ENCODE measurements at places on chromosomes 12 and 14.
A peak's percentile ranks its signal among the peaks of the same experiment; 100 is the strongest.

DNA sequence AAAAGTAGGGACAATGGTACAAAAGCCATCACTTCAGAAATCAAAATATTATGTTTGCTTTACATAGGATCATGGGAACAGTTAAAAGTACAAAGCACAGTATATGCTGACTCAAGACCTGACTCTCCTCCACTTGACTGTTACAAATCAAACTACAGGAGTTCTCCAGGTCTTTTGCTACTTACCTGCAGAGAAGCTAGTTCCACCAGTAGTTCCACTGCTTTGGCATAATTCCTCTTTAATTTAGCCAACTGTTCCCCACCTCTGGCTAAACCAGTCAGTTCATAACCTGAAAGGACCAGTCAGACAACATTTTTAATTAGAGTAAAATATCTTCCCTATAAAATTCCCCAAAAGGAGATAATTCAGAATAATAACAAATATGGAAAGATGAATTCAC lies 14.0 kb downstream of the ATP6V1D start:
- DNase-seq: no peak

DNA sequence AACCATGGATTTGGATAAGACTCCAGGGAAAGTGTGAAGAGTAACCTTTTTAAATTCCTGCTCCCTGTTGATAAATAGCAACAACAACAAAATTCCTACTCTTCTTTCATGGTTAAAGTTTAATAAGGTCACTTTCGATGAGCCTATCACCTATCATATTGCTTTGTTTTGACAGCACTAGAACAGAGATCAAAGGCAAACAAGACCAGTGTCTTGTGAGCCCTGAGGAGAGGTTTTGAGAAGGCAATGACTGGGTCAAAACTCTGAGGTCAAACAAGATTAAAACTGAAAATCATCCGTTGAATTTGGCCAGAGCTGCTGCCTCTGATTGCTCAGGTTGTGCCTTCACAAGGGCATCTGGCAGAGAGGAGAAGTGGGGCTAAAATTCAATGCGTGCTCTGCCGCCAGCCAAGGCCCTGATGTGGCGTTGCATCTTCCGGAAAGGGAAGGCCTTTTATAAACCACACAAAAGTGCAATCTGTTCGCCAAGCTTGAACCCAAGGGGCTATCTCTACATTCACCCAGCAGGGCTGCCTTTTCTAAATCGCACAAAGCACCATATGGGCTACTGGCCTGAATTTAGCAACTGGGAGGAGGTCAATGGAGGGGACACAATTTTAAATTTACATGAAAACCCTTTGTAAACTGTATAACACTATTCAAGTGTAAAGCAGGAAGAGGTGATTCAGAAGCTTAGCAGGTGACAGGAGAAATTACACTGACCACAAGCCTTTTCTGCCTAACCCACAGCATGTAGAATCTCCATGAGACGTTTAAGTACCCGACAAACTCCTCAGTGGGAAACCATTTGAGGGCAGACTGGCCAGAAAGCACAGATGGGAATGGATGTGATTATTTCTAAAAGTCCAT lies 140.8 kb downstream of the DAD1 start:
- no peak for DNase-seq

GRCh38 chr12:75876832-75877762 lies 154.5 kb downstream of the PHLDA1 start:
- no peak for DNase-seq

DNA sequence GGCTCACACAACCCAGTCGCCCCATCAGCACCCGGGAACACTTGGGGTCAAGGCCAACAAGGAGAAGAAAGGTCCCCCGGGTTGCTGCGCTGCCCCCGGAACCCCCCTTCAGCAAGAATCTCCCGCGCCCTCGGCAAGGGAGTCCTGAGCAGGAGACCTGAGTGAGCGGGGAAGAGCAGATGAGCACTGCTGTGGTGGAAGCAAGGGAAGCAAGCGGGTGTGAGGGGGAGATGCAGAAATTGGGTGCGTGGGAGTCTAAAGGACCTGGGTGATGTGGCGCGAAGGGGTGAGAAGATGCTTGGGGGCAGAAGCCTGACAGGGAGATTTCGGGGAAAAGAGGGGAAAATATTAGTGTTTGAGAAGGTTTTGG lies 105.5 kb upstream of the PRB2 start:
- no peak for DNase-seq

- DNase-seq: no peak
These were observed 9.5 kb downstream of the SLC38A2 start for GRCh38 chr12:46362895-46363581.

DNA sequence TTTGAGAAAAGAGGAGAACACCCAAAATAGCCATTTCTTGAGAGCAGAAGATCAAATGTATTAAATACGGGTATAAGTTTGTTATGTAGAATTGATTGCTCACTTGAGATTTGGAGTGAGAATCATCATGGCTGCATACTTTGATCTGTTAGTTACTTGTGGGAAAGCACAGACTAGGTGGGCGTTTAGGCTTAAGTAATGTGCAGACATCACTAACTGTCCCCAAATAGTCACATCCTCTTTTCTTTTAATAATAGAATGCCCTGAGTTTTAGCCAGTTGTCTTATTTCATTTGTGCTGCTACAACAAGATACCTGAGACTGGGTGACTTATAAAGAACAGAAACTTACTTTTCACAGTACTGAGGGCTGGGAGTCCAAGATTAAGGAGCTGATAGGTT lies 14.3 kb upstream of the GTF2A1 start:
- no peak for DNase-seq

- DNase-seq: no peak
These were observed 48.2 kb downstream of the CRACR2A start for GRCh38 chr12:3704512-3705353.

DNA sequence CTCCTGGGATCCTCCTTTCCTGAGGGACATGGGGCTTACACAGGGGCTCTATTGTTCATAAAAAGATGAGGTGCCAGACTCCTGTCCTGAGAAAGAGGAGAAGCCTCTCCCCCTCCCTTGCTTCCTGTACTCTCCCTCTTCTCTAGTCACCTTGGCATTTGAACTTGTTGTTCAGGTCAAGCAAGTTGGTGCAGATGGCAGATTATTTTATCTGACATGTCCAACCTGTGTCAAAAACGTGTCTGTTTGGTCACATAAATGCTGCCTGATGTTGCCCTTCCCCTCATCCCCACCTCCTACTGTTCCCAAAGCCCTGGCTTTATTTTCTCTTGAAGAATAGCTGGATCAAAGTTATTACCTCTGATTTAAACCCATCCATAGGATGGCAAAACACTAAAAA lies 154.8 kb downstream of the TMX1 start:
- no peak for DNase-seq

DNA sequence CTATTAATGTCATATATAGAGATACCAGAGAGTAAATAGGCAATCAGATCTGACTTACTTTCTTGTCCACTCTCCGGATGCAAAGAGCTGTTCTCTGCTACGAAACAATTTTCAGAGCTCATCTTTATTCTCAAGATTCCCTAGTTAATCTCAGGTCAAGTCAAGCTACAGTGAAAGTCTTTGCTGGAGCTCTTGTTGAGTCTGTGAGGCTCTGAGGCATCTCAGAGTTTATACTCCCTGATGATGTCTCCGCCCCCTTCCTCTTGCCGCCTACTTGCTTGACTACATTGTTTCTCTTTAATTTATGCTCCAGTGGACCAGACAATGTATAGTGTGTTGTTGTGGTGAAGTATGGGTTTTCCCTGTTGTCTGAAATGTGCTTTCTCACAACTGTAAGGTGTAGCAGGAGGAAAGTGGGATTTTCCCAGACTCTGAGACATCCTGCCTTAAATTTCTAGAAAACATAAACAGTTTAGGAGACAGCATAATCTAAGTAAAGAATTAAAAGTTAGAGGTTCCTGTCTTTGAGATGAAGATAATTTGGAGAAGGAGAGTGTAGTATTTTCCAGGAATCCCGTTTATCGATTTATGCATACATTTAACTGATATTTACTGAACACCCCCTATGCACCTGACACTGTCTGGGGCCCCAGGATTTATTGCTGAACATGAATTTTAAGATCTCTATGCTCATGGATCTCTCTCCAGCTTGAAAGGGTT lies at the start of gene CD69:
Gene CD69, minus strand, starts transcription at position 203 of the 720 bp plus-strand sequence. Its CDS starts 81 bp downstream, at position 122.
- DNase-seq: peak; percentile 78

- no peak for DNase-seq
These were observed 85.2 kb upstream of the NCOR2 start for GRCh38 chr12:124652661-124653060.

DNA sequence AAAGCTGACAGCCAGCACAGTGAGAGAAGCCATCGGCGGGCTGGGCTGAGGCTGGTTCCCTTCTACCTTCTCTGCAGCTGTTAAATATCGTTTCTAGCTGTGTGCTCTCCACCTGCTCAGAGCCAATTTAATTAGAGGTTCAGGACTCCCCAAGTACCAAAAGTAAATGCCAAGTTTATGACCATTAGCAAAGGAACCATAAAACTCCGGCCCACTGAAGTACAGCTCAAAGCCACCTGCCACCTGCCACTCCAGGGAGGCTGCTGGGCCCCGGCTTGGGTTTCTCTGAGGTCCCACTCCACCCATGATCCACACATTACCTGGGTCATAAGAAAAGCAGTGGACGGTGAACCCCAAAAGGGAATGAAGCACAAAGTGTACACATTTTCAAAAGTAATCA lies 272.8 kb downstream of the KSR2 start:
- no peak for DNase-seq

GRCh38 chr12:76929499-76929898 lies 50.7 kb upstream of the CSRP2 start:
- DNase-seq: no peak

DNA sequence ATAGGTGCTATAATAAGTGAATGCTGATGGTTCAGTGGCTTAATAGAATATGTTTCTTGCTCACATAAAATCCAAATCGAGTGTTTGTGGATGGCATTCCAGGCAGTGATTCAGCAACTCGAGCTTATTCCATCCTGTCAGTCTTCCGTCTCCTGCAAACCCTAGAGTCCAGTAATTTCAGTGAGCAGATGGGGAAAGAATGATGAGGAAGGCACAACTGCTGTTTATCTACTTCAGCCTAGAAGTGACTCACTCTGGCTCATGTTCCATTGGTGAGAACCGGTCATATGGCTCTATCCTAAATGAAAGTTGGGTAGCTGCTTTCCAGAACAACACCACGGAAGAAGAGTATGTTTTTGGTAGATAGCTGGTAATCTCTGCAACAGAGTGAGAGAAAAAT lies 421.8 kb upstream of the PDE3A start:
- DNase-seq: no peak

GRCh38 chr14:67251573-67252226 lies 10.5 kb downstream of the PALS1 start:
- no peak for DNase-seq

Data from activated CD8-positive, alpha-beta memory T cell treated with anti-CD3 and anti-CD28 coated beads, Interleukin-2, amount 50 U/mL, for 48 hours (primary cell).